Central memory CD4-positive, alpha-beta T cell (primary cell): ENCODE measurements at places on chromosomes 3 and 15.

- DNase-seq: no peak
These were observed 196.4 kb upstream of the UBE3A start for GRCh38 chr15:25635191-25635590.

DNA sequence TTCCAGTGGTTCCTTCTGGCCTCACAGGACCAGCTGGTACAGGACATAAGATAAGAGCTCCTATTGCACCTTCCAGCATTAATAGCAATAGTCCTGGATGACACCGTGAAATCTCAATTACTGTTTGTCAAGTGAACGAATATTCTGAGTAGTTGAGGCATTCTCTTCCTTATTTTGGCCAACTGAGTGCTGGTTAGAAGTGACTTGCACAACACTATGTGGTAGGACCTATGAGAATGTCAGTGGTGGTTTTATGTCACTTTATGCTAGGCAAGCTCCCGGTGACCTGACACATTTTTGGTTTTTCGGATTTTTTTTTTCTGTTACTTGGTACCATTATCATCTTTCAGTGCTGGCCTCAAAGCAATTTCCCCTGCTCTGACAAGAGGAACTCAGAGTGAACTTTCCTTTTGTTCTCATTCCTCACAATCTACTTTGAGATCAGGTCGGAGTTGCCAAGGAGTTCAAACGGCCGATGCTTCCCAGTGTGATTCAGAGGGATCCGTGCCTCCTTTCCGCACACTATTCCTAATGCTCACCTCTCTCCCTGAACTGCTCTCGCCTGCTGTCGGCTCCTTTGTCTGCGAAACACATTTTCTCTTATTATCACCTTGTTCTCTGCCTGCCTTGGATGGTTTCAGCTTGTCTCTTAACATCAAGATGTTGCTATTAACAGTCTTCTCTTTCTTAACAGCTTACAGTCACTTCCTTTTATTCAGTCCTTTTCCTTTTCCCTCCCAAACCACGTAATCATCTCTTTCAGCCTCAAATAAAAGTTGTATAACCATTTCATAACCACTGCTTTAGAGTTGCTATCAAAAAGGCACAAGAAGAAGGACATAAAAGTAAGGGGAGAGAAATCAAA, 35.8 kb downstream of the QTRT2 start:
- no peak for DNase-seq

- DNase-seq: no peak
These were observed 5.9 kb downstream of the MESP2 start for GRCh38 chr15:89781891-89782618.

DNA sequence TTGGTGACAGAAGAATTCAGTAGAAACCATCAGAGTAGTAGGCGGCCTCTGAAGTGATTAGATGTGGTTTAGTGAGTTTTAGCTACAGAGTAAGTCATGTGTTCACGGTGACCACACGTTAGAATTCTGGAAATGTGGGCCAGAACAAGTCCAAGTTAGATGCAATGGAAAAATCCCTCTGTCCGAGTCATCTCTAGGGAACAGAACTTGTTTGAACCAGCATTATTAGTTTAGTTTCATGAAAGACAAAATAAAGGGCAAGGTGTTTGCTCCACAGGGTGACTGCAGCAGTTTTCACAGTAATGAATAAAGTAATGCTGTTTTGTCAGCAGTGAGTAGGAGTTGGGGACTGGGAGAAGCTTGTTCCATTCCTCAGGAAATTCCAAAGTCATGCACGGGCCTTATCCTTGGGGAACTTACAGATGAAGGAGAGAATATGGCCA, 100.2 kb downstream of the CGNL1 start:
- no peak for DNase-seq

- DNase-seq: no peak
These were observed 392.2 kb downstream of the LRTM1 start for GRCh38 chr3:54535619-54536018.

DNA sequence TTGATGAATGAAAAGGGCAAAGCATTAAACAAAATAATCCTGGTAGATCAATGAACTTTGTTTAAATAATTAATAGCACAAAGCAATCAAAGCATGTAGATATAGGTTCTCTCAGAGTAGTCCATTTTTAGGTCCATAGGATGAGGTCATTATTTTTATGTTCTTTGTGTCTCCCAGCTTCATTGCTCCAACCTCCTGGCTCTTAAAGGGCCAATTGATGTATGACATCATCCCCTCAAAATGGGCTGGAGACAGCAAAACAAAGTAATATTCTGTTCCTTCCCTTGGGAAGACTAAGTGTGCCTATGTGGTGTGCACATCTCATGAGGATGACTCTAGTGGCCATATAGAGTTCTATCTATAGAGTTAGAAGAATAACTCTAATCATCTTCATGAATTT, 49.5 kb downstream of the HMG20A start:
- DNase-seq: no peak

- no peak for DNase-seq
These were observed 3.0 kb downstream of the SKIL start for GRCh38 chr3:170360466-170360865.

DNA sequence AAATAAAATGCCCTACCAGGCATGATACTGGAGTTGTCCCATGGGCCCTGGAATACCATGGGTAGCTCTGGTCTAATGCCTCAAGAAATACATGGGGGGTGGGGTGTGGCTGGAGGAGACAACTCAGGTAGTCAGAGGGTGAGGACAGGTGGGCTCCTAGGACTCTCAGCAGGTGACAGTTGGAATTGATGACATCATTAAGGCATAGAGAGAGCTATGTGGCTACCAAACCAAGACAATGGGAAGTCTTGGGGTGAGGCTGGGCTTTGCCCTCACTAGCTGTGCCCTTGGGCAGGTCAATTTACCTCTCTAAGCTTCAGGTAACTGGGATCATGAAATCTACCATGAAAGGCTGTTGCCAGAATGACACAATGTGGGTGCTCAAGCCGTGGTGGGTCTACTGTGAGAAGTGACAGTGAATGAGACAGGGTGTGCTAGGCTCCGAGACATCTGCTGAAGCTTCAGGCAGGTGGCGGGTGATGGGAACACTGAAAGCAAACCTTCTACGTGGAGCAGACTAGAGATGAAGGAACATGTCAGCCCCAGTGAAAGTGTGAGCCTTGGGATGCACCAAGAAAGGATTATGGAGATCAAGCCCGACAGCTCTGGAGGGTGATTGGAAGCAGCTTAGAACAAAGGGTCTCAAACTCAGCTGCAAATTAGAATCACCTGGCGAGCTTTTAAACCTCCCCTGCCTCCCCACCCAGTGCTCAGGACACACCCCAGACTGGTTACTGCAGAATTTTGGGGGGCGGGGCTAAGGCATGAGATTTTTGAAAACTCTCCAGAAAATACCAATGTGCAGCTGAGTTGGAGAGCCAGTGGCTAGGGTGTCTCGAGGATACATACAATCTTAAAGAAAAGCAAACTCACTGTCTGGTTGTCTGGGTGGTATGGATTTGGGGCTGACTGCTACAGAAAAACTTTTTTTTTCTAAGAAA, 21.5 kb downstream of the SLC6A20 start:
- DNase-seq: no peak

- DNase-seq: peak; percentile 94
These were observed 3.2 kb downstream of the NEIL1 start for GRCh38 chr15:75349851-75350588.

GRCh38 chr3:49132437-49133225, at the start of gene LAMB2:
TSS of gene LAMB2 (minus strand) at chr3:49133050. CDS start at chr3:49132867, 183 bp downstream.
- no peak for DNase-seq
